SJCRH30 (cell line): ENCODE measurements at places on chromosomes 3 and 15. TPM values are rescaled to one million over a fixed set of nuclear protein-coding genes. Genes with fewer than 3 reads are reported as not detected.
A peak's percentile ranks its signal among the peaks of the same experiment; 100 is the strongest.

ERC2 gene
- 6.3 and 9.3 TPM in 2 replicates for total RNA-seq

SAXO2 gene
- 0.10 and 0.46 TPM in 2 replicates for total RNA-seq

RTP3 gene
- not detected in 2 replicates for total RNA-seq

ZNF860 gene
- total RNA-seq = 0.06 TPM in 1 of 2 replicates, not detected in the other

NEK10 gene
- 1.1 and 1.7 TPM in 2 replicates for total RNA-seq

CHDH gene
- 0.41 and 0.42 TPM in 2 replicates for total RNA-seq

FBXW12 gene
- 0.30 and 0.35 TPM in 2 replicates for total RNA-seq

GRCh38 chr15:94324117-94324826 lies 92.9 kb downstream of the MCTP2 start:
- no peak overlapping the region for H3K4me3 ChIP-seq
- H3K36me3 ChIP-seq = no peaks in the 10 kb centered on the region
- DNase-seq = peak; percentile 38
- no peak overlapping the region for H3K27ac ChIP-seq

DNA sequence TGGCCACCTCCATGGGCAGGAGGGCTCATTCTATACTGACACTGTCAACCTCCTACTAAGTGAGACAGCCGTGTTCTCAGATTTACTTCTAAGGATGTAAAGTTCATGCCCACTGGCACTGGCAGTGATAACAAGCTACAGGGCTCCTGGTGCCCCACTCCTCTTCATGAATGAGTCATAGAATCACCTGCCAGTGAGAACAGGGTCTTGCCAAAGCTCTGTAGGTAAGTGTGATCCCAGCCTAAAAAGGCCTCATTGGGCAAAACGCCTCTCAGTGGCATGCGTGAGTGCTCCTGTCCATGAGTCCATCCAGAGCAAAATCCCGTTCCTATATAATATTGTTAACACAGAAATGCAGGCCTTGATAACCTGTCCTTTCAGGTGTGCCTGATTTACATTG lies 17.4 kb downstream of the PXYLP1 start:
- no peak overlapping the region for H3K4me3 ChIP-seq
- DNase-seq = no peak
- no peaks in the 10 kb centered on the region for H3K4me1 ChIP-seq
- no peaks in the 10 kb centered on the region for H3K36me3 ChIP-seq

DNA sequence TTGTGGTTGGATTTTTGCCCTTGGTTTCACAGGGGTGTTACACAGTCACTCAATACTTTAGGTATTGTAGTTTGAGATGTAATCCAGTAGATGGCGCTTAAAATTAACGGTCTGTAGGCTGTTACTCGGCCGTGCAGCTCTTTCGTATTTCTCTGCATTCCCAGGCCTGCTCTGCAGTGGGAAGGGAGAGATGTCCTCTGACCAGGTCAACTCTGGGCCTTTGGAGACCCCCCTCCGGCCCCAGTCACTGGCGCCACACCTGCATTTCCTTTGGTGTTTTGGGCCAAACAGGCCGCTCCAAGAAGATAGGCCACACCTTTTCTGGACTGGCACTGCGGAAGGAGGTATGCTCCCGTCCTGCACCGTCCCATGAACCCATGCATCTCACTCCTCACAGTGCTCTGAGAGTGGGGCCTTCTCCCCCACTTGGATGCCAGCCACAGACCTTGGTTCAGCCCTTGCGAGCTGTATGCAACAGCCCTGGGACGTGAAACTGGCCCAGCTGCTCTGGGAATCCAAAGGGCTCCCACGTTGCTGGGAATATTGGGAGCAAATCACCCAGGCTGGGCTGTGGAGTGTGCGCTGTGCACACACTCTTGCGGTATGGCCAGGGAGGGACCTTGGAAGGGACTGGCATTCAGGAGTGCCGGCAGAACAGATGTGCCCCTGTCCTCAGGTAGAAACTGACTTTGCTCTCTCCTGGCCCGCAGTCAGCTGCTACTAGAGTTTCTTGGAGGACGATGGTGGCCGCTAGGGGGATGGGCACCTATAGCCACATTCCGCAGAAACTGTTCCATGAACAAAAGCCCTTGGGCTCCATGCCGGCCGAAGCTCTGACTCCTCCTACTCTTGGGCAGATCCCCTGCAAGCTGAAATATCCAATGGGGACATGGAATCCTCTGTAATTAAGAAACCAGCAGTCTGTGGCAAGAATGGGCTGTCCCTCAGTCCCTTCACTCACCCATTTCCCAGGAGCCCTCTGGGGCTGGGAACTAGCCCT lies 410.5 kb upstream of the CADM2 start:
- H3K4me3 ChIP-seq = no peak overlapping the region
- DNase-seq = peak; percentile 11
- no peak overlapping the region for H3K27ac ChIP-seq
- no peaks in the 10 kb centered on the region for H3K36me3 ChIP-seq
- H3K4me1 ChIP-seq = no peaks in the 10 kb centered on the region; the same call in 1 of the 2 replicates
- H3K27me3 ChIP-seq = no peaks in the 10 kb centered on the region

GRCh38 chr3:164465172-164465571 lies 613.1 kb downstream of the SI start:
- DNase-seq = no peak
- no peaks in the 10 kb centered on the region for H3K4me1 ChIP-seq
- H3K27ac ChIP-seq = no peak overlapping the region
- no peaks in the 10 kb centered on the region for H3K36me3 ChIP-seq

DNA sequence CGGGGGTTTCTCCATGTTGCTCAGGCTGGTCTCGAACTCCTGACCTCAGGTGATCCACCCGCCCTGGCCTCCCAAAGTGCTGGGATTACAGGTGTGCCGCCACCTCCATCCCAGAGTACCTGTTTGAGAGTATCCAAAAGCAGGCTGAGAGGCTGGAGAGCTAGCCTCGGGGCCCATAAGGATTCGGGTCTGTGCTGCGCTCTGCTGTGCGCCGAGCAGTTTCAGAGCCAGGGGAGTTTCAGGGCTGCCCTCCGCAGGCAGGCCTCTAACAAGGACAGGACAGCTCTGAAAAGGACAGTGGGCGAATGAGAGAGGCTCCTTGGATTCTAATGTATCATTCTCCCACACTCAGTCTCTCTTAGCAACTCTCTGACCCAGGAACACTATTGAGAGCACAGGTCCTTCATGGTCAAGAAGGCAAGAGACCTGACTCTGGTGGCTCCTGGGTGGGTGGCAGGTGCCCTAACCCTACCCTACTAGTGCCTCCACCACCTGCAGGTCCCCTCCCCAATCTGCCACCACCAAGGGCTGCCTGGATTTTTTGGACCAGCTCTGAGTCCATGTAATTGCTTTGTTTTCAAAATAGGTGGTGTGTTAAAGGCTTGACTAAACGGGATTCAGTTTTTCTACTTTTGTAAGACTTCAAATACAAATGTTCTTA lies 27.8 kb downstream of the MAGEF1 start:
- peaks cover 34% of the 10 kb centered on the region for H3K4me1 ChIP-seq
- no peaks in the 10 kb centered on the region for H3K27me3 ChIP-seq
- no peak overlapping the region for H3K27ac ChIP-seq
- DNase-seq = no peak
- no peak overlapping the region for H3K4me3 ChIP-seq

DNA sequence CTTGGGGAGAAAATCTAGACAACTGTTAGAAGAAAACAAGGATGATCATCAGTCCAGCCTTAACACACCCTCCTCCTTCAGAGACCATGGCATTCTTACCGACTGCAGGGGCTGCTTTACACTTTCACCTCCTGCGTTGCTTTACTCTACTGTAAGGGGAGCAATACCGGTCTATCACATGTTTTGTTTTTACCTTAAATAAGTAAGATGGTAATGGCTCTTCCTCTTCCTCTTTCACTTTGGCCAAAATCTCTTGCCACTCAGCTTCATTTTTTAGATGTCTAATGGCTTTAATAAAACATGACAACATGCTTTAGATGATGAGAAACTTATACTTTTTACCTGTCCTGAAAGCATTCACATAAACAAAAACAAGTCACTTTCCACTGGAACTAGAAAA lies 33.4 kb upstream of the STIMATE start:
- no peaks in the 10 kb centered on the region for H3K27me3 ChIP-seq
- H3K36me3 ChIP-seq = peaks cover 2% of the 10 kb centered on the region; the same call in 1 of the 2 replicates
- H3K27ac ChIP-seq = no peak overlapping the region
- no peaks in the 10 kb centered on the region for H3K4me1 ChIP-seq
- no peak overlapping the region for H3K4me3 ChIP-seq
- no peak for DNase-seq

DNA sequence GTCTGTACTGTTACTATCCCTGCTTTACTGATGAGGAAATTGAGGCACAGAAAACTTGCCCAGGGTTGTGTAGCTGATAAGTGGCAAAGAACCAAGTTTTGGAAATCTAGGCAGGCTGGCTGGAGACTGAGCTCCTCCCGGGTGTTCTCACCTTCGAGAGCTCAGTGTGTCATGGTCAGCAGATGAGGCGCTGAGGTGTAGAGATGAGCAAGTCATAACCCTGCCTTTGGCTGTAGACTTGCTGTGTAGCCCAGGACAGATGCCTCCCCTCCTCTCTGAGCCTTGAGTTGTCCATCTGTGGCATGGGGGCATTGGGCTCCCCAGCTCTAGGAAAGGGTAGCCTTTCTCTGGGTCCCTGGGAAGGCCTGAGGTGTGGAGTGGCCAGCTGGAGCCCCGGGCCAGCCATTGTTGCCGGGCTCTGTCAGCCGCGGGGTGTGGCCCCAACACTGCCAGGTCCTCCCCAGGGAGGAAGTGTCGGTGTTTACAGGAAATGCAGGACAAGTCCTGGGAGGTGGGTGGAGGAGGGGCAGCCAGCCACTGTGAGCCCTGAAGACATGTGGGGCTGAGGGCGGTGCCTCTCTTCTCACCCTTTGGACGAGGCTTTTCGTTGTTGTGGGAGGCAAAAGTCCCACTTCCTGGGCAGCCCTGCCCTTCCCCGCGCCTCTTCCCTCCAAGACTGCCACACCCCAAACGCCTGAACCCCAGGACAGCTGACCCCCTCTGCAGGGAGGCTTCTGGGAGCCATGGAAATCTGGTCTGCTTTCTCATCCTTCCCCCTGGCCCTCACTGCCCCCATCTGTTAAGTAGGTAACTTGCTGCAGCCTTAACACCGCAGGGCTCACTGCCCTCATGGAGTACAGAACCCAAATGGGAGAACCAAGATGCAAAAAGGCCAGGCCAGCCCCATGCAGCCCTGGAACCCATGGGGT lies 29.1 kb downstream of the FGD5 start:
- no peaks in the 10 kb centered on the region for H3K36me3 ChIP-seq
- no peak overlapping the region for H3K4me3 ChIP-seq
- no peak overlapping the region for H3K27ac ChIP-seq

GRCh38 chr3:107450254-107450893 lies 72.4 kb upstream of the BBX start:
- H3K36me3 ChIP-seq = no peaks in the 10 kb centered on the region
- H3K4me3 ChIP-seq = no peak overlapping the region
- no peak for DNase-seq
- H3K27ac ChIP-seq = no peak overlapping the region
- no peaks in the 10 kb centered on the region for H3K4me1 ChIP-seq

DNA sequence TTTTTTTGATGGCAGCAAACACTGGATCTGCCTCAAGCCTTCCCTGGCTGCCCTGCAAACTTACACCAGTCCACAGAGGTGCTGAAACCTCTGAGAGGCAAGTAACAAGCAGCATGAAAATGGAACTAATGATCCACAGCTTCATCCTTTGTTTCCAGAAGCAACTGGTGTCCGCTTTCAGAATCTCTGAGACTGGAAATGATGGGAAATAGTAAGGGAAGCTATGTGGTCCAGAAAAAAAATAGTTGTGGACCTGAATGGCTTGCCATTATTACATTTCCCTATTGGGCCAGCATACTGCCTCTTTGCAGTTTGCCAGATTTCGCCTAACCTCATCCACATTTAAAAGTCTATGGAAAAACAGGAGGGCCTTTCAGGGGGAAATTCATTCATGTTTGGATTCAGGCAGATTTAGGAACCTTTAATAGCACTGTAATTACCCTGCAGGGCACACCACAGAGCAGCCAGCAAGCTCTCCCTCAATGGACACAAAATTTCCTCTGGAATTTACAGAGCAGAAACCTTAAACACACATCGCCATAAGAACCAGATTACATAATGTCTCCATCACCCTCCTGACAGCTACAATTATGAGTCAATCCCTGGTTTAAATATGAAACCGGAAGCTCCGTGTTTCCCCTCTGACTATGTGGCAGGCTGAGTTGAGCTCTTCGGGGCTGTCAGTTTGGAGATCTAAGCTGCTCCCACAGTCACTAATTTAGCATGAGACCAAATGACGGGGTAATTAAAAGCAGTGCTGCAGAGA lies 134.4 kb downstream of the TMCO5A start:
- H3K27ac ChIP-seq = peak overlapping the region; percentile 61
- no peaks in the 10 kb centered on the region for H3K36me3 ChIP-seq
- DNase-seq = peak; percentile 38
- peaks cover 10% of the 10 kb centered on the region for H3K4me1 ChIP-seq
- no peaks in the 10 kb centered on the region for H3K27me3 ChIP-seq

- H3K27me3 ChIP-seq = no peaks in the 10 kb centered on the region
- no peak overlapping the region for H3K27ac ChIP-seq
- H3K4me3 ChIP-seq = no peak overlapping the region
- H3K36me3 ChIP-seq = no peaks in the 10 kb centered on the region
- H3K4me1 ChIP-seq = no peaks in the 10 kb centered on the region
Observed at GRCh38 chr3:182717216-182717615, 76.1 kb upstream of the ATP11B start.

- no peaks in the 10 kb centered on the region for H3K4me1 ChIP-seq
- DNase-seq = no peak
- no peak overlapping the region for H3K4me3 ChIP-seq
- no peak overlapping the region for H3K27ac ChIP-seq
- no peaks in the 10 kb centered on the region for H3K27me3 ChIP-seq
- no peaks in the 10 kb centered on the region for H3K36me3 ChIP-seq
Observed at GRCh38 chr3:69276884-69277283, 109.0 kb downstream of the FRMD4B start.

DNA sequence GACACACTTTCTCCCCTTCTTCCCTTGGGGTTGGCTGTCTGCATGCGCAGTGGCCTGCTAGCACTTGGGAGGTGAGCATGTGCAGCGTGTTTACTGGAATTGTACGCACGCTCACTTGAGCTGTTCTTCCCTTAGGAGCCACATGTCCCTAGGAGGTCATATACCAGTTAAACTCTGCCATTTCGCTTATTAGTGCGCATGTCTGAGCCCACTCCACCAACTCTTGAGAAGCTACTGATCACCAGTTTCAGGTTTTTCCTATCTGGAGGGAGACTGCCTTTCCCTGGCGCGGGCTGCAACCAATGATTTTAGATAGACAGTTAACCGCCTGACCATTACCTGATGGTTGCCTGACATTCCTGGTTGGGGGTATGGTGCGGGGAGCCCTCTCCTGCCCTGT lies 47.6 kb upstream of the SPPL2A start:
- no peak overlapping the region for H3K27ac ChIP-seq
- DNase-seq = no peak
- 0 out of 2 replicates have a peak, but pooled peaks cover 4% of the 10 kb centered on the region for H3K4me1 ChIP-seq
- no peak overlapping the region for H3K4me3 ChIP-seq
- no peaks in the 10 kb centered on the region for H3K27me3 ChIP-seq

DNA sequence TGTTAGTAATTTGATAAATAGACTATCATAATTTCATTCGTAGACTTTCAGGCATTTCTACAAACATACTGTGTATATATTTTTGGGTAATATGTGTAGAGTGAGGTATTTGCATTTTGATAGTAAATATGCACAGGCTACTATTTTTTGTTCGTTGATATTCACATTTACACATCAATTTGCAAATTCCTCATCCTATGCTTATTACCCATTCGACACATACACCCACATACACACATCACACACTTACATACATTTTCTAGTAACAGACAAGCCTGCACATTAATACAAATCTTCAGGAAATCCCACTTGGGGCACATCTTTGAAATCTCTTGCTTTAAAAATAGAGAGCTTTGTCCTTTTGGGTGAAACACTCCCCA lies 127.9 kb upstream of the FEZF2 start:
- no peak overlapping the region for H3K27ac ChIP-seq
- no peaks in the 10 kb centered on the region for H3K27me3 ChIP-seq
- no peak overlapping the region for H3K4me3 ChIP-seq

- H3K4me1 ChIP-seq = peaks cover 12% of the 10 kb centered on the region
- no peaks in the 10 kb centered on the region for H3K36me3 ChIP-seq
- DNase-seq = peak; percentile 61
- H3K27me3 ChIP-seq = no peaks in the 10 kb centered on the region
- peak overlapping the region; percentile 22 for H3K27ac ChIP-seq
- H3K4me3 ChIP-seq = no peak overlapping the region
Observed at GRCh38 chr15:32656496-32656895, 15.0 kb downstream of the SCG5 start.
